ENCODE measurements at places on chromosomes 12 and 14.
A peak's percentile ranks its signal among the peaks of the same experiment; 100 is the strongest.

- DNase-seq, result no peak
Measured at GRCh38 chr12:92197815-92198214, 52.2 kb upstream of the BTG1 start.

GRCh38 chr12:123150275-123150743, 581 bp downstream of the PITPNM2 start:
- DNase-seq, result peak; percentile 46

GRCh38 chr12:5870183-5870582, 74.9 kb downstream of the ANO2 start:
- DNase-seq, result no peak

GRCh38 chr14:81219759-81220579, 790 bp downstream of the GTF2A1 start:
- DNase-seq, result peak; percentile 85

DNA sequence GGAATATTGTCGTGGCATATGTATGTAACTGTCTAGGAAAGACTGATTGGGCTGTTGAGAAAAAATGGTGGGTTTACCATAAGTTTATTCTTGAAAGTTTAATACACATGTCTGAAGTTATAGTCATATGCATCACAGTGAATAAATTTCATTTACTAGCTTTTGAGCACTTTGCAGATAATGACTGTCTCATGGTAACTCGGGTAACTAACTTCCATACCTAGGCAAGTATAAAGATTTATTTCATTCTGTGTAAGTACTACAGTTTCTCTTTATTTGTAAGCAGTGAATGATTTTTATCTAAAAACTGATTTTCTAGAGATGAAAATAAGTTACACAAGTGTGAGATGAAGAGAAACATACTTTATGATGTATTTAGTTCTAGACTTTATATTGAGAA, 3.0 kb downstream of the USP15 start:
- DNase-seq, result no peak

- DNase-seq, result no peak
Measured at GRCh38 chr14:100648474-100649172, 61.4 kb upstream of the BEGAIN start.

DNA sequence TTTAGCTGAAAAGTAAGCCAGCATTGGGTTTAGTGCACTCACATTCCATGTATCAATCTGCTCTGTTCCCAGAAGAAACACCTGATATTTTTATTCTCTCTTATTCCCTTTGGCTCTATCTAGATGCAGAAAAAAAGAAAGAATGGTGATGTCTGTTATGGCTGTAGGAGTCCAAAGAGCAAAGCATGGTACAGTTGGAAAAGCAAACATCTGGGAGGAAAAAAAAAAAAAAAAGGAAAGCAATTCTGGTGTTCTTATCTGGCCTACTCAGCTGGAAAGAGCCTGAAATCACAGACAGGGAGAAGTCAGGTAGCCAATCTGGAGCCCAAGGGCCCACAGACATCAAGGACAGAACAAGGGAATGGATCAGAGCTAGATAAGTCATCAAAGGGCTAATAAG, 293.9 kb downstream of the DUSP6 start:
- no peak for DNase-seq

DNA sequence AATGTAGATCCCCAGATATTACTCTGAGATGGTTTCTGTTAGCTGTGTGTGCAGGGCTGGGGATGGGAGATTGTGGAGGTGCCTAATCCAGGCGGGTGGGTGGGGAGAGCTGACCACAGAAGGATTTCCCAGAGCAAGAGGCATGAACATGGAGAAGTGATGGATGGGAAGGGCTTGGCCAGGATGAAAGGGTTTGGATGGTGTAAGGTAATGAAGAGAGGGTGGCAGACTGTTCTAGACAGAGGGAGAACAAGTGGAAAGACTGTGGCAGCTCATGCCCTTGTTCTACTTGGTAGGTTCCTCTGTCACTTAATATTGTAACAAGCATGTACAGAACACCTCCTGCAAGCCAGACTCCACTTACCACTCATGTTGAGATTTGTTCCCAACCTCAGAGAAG, 187.8 kb downstream of the NPAS3 start:
- no peak for DNase-seq

- DNase-seq, result no peak
Measured at GRCh38 chr14:45743884-45744283, 490.9 kb upstream of the MIS18BP1 start.

- DNase-seq, result no peak
Measured at GRCh38 chr14:76848879-76849278, 22.7 kb downstream of the LRRC74A start.

DNA sequence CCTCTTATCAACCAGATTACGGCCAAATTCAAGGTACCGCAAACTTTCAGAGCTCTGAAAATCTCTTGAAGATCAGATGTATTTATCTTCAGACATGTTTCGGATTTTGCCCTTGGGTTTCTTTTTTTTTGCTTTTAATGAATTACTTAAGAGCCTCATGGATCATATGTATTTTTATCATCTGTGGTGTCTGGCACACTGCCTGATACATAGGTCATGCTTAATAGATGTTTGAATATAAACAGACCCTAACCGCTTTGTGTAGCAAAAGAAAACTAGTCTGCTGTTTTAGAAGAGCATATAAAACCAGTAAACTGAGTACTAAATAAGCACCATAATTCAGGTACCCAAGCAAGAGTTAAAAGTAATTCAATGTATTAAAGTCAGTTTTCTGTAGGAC, 20.1 kb upstream of the TBK1 start:
- DNase-seq, result no peak

GRCh38 chr14:92665661-92666110, 82.7 kb downstream of the LGMN start:
- DNase-seq, result peak; percentile 66

- DNase-seq, result no peak
Measured at GRCh38 chr14:38207736-38208617, at the start of gene SSTR1. Gene SSTR1 (plus strand): TSS chr14:38207904. CDS start chr14:38209390, 1,486 bp downstream.

DNA sequence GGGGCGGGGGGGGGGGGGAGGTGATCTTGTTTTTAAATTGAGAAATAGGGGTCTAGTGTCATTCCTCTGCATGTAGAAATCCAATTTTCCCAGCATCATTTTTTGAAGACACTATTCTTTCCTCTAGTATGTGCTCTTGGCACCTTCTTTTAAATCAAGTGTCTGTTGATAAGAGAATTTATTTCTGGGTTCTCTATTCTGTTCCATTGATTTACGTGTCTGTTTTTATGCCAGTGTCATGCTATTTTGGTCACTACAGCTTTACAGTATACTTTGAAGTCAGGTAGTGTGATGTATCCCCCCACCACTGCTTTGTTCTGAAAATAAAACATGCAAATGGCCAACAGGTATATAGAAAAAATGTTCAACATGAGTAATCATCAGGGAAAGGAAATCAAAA, 252.7 kb downstream of the MED13L start:
- no peak for DNase-seq

- no peak for DNase-seq
Measured at GRCh38 chr14:72640911-72641485, 252.9 kb downstream of the DPF3 start.

DNA sequence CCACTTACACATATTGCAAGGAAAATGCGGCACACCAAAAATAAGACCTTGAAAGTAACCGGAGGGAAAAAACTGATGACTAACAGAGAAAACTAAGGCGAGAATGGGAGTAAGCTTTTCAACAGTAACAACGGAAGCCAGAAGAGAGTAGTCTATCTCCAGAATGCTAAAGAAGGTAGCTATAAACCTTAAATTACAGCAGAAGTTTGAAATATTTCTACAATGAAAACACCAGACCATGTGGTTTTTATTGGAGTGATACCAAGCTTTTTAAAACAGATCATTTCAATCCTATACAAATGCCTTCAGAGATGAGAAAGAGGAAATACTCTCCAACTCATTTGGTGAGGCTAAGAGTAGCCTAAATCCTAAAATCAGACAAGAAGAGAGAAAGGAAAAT, 209.5 kb downstream of the ANO6 start:
- DNase-seq, result no peak

- DNase-seq, result no peak
Measured at GRCh38 chr12:45010059-45010458, 40.8 kb downstream of the DBX2 start.

GRCh38 chr12:122423258-122424165, 1.0 kb upstream of the CLIP1 start:
- DNase-seq, result peak; percentile 49

DNA sequence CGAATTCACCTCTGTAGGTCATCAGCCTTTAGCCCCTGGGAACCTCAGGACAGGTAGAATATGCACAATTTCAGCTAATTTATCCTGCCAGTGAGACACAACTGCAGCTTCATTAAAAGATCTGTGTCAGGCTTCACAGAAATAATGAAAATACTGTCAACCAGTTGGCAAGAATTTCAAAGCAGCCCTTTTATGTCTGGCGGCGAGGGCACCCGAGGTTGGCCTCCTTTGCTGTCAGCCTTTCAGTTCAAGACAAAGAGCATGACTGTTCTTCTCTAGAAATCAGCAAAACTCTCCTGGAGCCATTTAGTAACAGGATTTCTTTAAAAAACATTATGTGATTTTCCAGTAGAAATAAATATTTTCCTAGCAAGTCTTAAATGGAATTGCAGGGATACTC, 75.9 kb downstream of the BBS10 start:
- no peak for DNase-seq

GRCh38 chr12:42588524-42589464, 752 bp downstream of the PRICKLE1 start:
- DNase-seq, result no peak

DNA sequence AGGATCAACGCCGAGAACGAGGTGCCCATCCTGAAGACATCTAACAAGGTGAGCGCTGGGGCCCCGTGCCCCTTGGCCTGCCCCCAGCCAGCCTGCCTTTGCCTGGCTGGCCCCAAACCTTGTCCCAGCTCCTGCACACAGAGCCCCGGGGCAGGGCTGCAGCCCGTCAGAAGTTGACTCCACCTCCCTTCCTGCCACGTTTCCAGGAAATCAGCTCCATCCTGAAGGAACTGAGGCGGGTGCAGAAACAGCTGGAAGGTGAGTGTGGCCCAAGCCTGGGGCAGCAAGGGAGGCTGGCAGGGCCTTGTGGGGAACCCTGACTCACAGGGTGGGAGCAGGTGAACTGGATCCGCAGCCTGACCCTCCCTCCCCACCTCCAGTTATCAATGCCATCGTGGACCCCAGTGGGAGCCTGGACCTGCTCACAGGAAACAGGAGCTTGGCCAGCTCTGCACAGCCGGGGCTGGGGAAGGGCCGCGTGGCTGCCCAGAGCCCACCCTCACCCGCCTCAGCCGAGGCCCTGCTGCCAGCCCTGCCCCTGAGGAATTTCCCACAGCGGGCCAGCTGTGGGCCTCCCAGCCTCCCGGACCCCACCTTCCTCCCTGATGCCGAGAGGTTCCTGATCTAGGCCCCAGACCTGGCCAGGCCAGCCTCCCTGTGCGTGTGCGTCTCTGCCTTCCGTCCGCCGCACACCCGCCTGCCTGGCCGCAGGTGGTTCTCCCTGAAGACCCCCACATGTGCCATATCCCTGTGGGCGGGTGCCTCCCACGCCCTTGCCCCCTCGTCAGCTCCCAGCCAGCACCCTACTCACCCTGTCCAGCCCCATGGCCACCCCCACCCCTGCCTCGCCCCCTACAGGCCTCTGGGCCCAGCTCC, 29.5 kb downstream of the CEP170B start:
- DNase-seq, result no peak

GRCh38 chr12:25084816-25085215, 110.1 kb downstream of the DNAI7 start:
- no peak for DNase-seq

DNA sequence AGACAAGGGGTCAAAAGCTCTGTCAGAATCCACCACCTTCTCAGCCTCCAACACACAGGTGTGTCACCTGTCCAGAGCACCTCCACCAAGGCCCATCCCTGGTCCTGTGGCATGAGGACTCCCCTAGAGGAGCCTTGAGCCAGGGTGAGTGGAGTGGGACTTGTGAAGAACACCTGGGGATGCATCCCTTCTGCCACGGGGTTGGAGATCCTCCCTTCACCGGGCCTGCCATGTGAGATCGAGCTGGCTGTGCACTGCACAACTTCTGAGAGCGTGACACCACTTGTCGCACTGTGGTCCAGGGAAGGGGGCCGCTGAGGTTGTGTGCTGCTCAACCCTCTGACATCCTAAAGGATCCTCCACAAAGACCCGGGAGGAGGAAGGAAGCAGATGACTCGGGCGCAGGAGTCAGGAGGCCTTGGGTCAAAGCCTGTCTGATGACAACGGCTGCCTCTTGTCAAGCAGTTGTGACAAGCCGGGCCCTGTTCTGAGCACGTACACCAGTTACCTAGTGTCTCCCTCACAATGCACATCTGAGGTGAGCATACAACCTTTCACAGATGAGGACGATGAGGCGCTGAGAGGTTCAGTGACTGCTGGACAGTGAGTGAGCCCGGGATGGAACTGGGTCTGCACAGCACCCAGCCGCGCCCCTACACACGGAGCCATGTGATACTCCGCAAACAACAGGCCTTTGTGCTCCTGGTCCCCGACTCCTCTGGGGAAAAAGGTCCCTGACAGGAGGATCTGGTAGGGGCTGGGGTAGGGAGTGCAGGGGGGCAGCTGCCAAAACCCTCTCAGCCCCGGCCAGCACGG, 35.6 kb downstream of the CHGA start:
- no peak for DNase-seq

DNA sequence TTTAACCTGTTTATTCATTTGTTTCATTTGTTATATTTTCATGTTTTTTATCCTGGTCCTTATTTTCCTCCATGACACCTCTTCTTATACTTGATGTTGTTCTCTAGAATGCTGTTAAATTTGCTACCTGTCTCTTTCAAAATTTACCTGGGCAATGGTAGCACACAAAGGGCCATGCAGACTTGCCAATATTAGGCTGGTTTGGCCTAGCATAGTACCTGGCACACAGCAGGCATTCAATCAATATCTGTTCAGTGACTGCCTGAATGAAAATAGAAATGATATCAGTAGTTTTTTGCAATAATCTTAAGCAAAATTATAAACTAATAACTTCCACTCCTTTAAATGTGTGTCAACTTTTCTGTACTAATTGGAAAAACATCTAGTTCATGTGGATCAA, 325.1 kb downstream of the APAF1 start:
- DNase-seq, result no peak

DNA sequence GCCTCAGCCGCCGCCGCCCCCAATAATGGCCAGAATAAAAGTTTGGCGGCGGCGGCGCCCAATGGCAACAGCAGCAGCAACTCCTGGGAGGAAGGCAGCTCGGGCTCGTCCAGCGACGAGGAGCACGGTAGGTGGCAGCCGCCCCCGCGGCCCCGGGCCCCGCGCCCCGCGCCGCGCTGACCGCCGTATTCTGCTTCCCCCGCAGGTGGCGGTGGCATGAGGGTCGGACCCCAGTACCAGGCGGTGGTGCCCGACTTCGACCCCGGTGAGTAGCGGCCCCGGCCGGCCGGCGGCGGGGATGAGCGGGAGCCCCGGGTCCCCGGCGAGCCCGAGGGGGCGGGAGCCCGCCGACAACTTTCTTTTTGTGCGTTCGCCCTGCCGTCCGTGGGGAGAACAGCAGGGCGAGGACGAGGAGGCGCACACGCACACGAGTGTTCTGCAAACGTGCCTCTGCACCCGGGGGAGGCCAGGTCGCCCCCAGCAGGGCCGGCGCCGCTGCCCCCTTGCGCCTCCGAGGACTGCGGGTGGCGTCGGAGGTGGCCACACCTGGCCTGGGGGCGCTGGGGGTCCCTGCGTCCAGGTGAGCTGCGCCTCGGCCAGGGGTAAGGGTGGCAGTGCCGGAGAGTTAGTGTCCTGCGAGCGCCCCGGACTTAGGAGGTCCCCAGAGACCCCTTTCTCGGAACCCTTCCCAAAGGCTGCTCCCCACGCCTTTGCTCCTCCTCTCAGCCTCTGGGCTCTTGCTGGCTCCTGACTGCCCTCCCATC, 794 bp downstream of the RCOR1 start:
- DNase-seq, result peak; percentile 73

- no peak for DNase-seq
Measured at GRCh38 chr12:75978677-75979076, 52.9 kb downstream of the PHLDA1 start.

GRCh38 chr12:119780786-119781434, 96.2 kb downstream of the CIT start:
- no peak for DNase-seq
